ENCODE measurements at places on chromosomes 11 and 22.

DNA sequence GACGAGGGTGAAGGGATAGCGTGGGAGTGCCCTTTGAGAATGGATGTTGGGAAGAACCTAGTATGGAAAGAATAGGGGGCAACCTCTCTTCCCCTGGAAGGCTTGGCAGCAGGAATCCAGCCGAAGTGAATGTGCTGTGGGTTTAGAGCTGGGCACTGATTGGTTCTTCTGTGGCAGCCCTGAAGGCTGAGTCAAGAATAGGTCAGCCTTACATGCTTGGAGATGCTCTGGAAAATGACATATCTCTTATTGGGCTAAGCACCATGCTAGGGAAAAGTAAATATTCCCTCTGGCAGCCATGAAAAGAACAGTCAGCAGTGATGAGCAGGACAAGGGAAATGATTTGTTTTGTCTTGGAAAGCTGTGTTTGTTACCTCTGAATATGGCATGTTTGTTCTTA is 149.5 kb downstream of the COMMD9 start:
- DNase-seq: no peak
- no peaks in the 10 kb centered on the region for H3K27me3 ChIP-seq
- H3K4me1 ChIP-seq: no peaks in the 10 kb centered on the region
- H3K27ac ChIP-seq: no peak overlapping the region

- peak overlapping the region; percentile 41 for H3K4me3 ChIP-seq
- H3K36me3 ChIP-seq: peaks cover 9% of the 10 kb centered on the region
- peak; percentile 62 for DNase-seq
- H3K27me3 ChIP-seq: peaks cover 18% of the 10 kb centered on the region
Observed at GRCh38 chr22:24432059-24432853, 4.9 kb downstream of the ADORA2A start.

DNA sequence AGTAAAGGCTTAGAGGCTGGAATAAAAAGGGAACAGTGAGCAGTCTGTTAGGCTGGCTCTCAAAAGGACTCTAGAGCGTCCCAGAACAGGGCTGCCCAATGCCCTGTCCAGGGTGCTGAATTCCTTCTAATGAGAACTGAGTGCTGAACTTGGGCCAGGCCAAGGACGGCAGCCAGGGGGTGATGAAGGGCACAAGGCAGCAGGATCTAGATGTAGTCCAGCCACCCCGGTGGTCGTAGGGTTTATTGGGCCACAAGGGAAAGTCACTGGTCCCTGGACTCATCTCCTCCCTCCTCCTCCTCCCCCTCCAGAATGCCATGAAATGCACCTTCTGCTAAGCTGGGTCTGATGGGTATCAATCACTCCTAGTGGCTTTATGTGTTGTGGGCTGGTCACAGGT is 19.2 kb downstream of the NPTXR start:
- peaks cover 68% of the 10 kb centered on the region for H3K27me3 ChIP-seq
- peak; percentile 76 for DNase-seq
- H3K4me3 ChIP-seq: no peak overlapping the region
- no peaks in the 10 kb centered on the region for H3K36me3 ChIP-seq
- no peak overlapping the region for H3K27ac ChIP-seq

DNA sequence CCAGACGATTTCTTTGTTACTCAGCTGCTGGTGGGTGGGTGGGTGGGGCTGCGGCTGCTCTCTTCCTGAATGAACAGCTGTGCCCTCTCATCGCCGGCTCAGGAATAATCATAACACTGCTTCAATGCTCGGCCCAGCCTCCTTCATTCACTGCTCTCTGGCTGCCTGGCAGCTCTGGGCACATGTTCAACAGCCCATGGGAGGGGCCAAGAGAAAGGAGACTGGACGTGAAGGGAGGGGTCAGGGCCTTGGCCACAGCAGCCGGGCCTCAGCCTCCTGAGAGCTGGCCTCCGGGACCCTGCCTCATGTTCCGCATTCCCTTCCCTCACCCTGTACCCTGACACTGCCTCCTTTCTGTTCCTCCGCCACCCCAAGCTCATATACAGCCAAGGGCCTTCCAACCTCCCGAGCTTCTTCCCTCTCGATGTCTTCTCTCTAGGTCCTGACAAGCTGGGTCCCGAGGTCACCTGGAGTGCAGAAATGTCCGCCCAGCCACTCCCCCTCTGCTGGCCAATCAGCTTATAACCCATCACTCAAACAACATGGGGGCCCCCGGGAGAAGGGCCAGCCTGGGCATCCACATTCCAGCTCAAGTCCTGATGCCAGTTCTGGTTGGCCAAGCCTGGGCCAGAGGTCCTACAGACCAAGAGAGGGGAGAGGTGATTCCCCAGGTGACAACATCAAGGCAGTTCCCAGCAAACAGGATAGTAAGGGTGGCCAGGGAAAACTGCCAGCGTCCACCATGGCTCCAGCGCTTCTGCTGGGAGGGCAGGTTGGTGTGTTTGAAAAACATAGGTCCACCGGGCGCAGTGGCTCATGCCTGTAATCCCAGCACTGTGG is 3.2 kb upstream of the CSDC2 start:
- peaks cover 89% of the 10 kb centered on the region for H3K27me3 ChIP-seq
- H3K36me3 ChIP-seq: no peaks in the 10 kb centered on the region
- peaks cover 9% of the 10 kb centered on the region for H3K4me1 ChIP-seq

DNA sequence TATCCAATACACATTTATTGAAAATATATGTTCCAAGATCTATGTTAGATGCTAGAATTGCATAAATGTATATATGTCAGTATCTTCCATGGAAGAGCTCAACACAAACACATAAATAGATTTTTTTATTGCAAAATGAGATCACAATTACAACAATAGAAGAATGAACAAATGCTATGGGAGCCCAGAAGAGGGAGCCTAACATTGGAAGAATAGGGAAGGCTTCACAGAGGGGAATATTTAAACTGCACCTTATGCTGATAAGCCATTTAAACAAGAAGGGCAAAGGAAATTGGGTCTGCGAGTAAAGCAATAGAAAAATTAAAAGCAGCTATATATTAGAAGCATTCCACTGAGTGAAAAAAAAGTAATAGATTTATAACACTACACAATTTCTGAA is 96.1 kb upstream of the LRRC55 start:
- H3K27me3 ChIP-seq: no peaks in the 10 kb centered on the region
- no peak for DNase-seq
- no peak overlapping the region for H3K27ac ChIP-seq
- H3K4me3 ChIP-seq: no peak overlapping the region
- H3K36me3 ChIP-seq: no peaks in the 10 kb centered on the region

DNA sequence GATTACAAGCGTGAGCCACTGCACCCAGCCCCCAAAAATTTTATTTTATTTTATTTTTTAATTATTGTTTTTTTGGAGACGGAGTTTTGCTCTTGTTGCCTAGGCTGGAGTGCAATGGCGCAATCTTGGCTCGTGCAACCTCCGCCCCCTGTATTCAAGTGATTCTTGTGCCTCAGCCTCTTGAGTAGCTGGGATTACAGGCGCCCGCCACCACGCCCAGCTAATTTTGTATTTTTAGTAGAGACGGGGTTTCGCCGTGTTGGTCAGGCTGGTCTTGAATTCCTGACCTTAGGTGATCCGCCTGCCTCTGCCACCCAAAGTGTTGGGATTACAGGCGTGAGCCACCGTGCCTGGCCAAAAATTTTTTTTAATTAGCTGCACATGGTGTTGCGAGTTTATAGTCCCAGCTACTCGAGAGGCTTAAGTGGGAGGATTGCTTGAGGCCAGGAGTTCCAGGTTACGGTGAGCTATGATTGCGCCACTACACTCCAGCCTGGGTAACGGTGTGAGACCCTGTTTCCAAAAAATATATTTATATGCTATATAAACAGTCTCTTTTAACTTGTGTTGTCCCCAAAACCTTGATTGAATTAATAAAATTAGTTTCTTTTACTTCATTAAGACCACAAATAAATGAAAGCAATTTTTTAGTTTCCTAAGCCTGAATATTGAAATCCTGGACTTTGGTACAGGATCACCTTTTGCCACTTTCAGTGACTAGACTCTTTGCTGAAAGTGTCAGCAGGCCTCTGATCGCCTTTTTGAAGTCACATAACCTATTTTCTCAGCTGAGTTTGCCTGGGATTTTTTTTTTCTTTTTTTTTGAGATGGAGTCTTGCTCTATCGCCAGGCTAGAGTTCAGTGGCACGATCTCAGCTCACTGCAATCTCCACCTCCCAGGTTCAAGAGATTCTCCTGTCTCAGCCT is 16.2 kb downstream of the ATG13 start:
- H3K27ac ChIP-seq: no peak overlapping the region
- no peak for DNase-seq

GRCh38 chr11:94910779-94911178 is 62.6 kb downstream of the CWC15 start:
- no peak overlapping the region for H3K27ac ChIP-seq
- no peak for DNase-seq
- no peaks in the 10 kb centered on the region for H3K36me3 ChIP-seq
- H3K27me3 ChIP-seq: no peaks in the 10 kb centered on the region
- H3K4me1 ChIP-seq: no peaks in the 10 kb centered on the region

- no peaks in the 10 kb centered on the region for H3K27me3 ChIP-seq
- H3K27ac ChIP-seq: no peak overlapping the region
- H3K4me3 ChIP-seq: no peak overlapping the region
- H3K4me1 ChIP-seq: no peaks in the 10 kb centered on the region
- no peak for DNase-seq
Observed at GRCh38 chr11:97019754-97020153, 629.9 kb downstream of the JRKL start.

DNA sequence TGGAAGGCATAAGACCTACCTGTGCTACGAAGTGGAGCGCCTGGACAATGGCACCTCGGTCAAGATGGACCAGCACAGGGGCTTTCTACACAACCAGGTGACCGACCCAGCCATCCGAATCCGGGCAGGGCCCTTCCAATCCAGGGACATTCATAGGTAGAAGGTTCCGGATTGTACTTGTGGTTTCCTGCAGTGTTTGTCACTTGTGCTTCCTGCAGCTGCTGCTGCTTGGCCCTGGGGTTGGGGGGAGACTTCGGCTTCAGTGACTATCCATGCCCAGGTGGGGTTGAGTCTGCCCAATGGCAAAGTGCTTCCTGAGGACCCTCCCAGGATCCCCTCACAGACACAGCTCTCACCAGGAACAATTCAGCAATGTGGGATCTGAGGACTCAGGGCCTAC is 2.2 kb downstream of the APOBEC3A start:
- no peak overlapping the region for H3K27ac ChIP-seq
- H3K4me3 ChIP-seq: no peak overlapping the region
- H3K4me1 ChIP-seq: peaks cover 9% of the 10 kb centered on the region
- H3K36me3 ChIP-seq: no peaks in the 10 kb centered on the region
- peaks cover 18% of the 10 kb centered on the region for H3K27me3 ChIP-seq
